Sciatic nerve (tissue), 2 donors: ENCODE measurements at places on chromosomes 6 and 20.

DNA sequence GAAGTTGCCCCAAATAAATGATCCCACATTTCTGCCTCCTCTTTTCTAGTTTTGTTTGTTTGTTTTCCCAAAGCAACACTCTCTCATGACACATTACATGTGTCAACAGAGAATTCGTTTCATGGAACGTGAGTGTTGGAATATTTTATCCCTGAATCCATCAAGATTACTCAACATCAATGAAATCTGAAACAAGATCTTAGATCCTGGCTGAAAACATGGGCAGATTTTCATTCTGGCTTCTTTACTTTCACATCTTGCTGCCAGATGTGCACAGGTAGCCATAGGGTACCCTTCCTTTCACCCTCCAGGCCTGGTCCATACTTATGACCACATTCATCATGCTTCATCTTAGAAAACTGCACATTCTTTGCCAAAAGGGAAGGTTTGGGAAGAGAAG is 347.0 kb downstream of the DOK5 start:
- no peak for DNase-seq

DNA sequence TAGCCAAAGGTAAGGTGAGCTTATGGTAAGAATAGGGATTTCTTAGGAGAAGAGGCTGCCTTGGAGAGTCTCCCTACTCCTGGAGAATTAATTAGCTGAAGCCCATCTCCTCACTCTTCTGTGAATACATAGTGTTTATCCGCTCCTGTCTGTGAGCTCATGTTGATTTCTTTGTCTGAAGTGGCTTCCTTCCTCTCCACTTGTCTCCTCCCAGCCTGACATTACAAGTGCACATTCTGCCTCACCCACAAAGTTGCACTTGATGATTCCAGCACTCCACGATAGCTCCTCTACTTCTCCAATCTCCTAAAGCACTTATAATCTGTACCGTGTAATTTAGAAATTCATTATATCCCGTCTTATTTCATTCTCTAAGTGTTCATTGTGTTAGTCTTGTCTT is 287.2 kb downstream of the QKI start:
- no peak for DNase-seq

- no peak for DNase-seq
Measured at GRCh38 chr6:131992557-131992956, 41.4 kb upstream of the CCN2 start.

- no peak for DNase-seq
Measured at GRCh38 chr20:32045999-32046398, 6.0 kb upstream of the HCK start.
